ENCODE measurements at places on chromosomes 12 and 14.

GRCh38 chr12:87848248-87848868 is 180.8 kb downstream of the C12orf50 start:
- no peak for DNase-seq

DNA sequence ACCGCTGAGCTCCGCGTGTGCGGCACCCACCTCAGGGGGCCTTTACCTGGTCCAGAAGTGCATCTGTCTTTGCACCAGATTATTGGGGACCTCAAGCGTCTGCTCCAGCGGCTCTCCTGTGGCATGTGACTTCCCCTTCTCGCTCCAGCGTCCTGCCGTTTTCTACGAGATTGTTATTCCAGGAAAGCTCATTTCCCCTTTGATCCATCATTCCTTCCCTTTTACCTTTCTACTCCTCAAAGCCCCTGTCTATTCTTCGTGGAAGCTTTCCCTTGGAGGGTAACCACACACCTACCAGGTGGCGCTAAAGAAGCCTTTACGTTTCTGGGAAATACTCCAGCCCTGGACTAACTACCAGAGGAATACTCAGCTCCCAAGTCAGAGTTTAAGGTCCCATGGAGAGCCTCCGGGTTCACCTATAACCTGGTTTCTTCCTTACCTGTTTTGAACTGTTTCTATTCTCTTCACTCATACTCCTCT is 1.5 kb downstream of the FKBP4 start:
- no peak for DNase-seq

DNA sequence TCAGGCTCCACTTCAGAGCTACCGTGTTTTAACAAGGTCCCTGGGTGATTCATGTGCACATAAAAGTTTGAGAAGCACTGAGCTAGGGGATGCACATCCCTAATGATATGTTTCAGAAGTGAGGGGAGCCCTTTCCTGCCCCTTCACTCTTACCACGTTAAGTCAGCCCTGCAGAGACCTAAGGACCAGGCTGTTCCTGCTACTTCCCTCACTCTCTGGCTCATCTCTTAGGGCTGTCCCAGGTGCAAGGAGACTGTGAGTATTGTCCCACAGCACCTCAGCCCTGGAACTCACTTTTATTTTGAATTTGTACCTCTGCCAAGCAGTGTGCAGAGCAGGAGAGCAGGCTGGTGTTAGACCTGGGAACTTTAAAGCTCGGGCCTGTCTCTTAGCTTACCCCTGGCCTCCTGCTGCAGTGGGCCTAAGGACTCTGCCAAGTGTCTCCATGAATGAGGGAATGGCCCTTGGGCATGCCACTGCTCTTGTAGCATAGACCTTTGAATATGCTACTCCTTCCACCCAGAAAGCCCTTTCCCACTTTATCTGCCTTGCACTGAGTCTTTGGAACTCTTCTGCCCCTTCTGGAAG is 11.0 kb upstream of the SUSD6 start:
- DNase-seq, result no peak

DNA sequence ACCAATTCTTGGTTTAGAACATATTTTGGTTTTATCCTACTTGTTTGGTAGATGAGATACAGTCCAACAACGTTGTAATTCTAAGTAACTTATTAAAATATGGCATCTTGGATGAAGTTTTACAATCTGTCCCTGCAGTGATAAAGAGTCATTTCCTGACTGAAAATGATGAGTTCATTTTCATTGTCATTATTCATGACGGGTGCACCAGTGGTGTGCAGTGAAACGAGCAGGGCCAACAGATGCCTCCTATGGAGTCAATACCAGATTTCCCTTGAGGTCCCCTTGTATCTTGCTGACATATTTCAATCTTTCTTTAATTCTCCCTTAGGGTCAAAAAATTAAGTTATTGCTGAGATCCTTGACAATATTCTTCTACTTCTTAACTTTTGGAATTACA is 438.5 kb downstream of the LRIG3 start:
- no peak for DNase-seq

DNA sequence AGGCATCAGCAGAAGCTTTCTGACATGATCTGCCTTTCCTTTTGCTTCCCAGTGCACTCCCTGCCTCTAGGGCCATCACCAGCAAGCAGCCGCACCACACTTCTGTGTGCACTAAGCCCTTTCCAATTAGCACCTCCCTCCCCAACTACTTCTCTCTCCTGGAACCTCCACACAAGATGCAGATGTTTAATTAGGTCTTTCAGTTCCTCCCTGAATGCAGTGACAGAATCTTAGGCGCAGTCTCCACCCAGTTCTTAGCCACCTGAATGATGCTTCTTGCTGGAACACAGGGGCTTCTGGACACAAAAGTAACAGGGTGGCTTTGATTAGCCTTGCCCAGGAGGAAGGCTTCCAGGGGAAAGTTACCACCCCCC is 32.9 kb downstream of the NIN start:
- no peak for DNase-seq

Measured in H1 (cell line).